ENCODE measurements at places on chromosomes 11 and 22. TPM values are rescaled to one million over a fixed set of nuclear protein-coding genes. Genes with fewer than 3 reads are reported as not detected.

The EIF4ENIF1 gene
- total RNA-seq: 34.2 TPM

The HBB gene
- 67.5 TPM for total RNA-seq

The APOL1 gene
- 5.7 TPM for total RNA-seq

The RCOR2 gene
- 0.25 TPM for total RNA-seq

The OR5A1 gene
- not detected for total RNA-seq

GRCh38 chr11:1510928-1511327 is 24.3 kb upstream of the MOB2 start:
- DNase-seq: peak; percentile 17

- DNase-seq: peak; percentile 7
Observed at GRCh38 chr22:45597460-45598192, 74.0 kb upstream of the ATXN10 start.

- DNase-seq: no peak
Observed at GRCh38 chr11:116335891-116336290, 436.9 kb downstream of the BUD13 start.

DNA sequence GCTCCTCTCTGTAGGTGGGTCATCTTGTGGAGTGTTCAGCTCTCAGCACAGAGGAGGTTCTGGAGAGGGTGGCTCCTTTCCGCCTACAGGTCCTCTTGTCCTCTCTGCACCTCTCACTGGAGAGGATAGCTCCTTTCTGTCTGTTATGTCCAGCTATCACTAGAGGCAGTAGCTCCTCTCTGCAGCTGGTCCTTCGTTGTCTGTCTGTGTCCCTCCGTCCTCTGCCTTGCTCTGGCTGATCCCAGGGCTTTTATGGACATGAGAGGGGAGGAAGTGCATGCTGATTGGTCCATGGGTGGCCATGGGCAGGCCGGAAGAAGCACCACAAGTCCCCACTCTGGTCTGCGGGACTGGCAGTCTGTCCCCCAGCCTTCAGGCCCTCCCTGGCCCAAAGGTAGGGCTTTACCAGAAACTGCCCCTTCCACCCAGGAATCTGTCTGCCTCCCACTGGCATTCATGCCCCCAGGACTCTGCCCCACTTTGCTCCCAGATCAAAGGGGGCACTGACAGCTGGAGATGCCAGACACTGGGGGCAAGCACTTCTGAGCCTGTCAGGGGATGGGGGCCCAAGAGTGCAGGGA is 38.6 kb upstream of the CALCB start:
- no peak for DNase-seq

Measured in psoas muscle (tissue), 8 donors.